ENCODE measurements at places on chromosomes 2 and 18.

GRCh38 chr2:103594823-103595222 lies 833.0 kb downstream of the TMEM182 start:
- DNase-seq = no peak

DNA sequence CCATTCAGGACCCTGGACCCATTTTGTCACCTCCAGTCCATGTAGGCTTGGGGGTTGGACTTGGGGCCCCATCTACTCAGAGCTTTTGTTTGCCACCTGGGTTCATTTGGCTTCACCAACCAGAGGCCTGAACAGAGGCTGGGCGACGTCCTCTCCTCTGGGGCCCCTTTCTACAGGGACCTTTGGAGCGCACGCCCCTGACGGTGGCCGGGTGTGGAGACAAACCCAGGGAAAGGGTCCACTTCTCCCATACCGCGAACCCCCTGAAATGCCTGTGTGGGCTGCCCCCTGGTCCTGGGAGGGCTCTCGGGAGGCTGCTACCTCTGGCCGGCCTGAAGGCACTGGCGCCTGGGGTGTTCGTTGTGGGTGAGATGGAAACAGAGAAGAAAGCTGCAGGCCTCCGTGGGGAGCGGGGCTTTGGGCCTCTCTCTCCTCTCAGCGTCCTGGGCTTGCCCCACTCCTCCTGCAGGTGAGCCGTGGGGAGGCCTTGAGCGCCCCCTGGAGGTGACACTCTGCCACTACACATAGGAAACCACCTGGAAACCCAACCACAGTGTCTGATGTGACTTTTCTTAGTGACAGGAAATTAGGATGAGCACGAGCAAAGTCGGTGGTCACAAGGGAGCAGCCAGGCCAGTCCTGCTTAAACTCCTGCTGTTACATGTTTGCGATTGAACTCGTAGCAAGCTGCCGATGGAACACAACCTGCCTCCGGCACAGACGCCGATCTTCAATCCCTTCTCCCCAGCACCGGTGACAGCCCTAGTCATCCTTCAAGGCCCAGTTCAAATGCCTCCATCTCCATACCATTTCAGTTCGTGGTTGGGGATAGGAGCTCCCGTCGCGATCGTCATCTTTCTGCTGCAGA lies 12.0 kb upstream of the NTSR2 start:
- DNase-seq = peak; percentile 75

GRCh38 chr18:45686891-45687611 lies 36.9 kb upstream of the SLC14A1 start:
- DNase-seq = no peak

GRCh38 chr18:635171-635570 lies 22.3 kb upstream of the TYMS start:
- DNase-seq = no peak

DNA sequence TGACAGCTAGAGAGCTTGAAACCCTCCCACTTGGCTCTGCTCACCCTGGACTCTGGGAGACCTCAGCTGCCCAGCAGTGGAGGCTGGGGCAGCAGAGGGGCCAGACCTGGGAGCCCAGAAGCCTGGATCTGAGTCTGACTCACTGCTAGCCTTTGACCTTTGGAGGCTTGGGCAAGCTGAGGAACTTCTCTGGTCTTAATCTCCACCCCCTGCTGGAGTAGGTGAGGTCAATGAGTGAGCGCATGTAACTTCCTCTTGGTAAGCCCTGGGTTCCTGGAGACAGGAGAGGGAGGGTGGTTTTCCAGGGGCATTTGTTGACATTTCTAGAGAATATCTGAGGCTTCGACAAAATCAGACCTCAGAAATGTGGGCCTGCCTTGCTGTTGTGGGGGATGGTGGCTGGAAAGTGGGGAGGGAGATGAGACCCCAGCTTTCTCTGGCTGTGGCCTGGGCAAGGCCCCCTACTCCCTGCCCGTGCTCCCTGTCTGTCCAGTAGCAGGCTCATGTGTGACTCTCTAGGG lies 73.0 kb upstream of the YWHAQ start:
- no peak for DNase-seq

GRCh38 chr2:201642579-201643215 lies 606 bp downstream of the TMEM237 start:
- peak; percentile 88 for DNase-seq

- peak; percentile 61 for DNase-seq
These were observed 139.4 kb downstream of the AKAIN1 start for GRCh38 chr18:5057386-5058348.
